ENCODE measurements at places on chromosomes 1 and 21.
A peak's percentile ranks its signal among the peaks of the same experiment; 100 is the strongest.

DNA sequence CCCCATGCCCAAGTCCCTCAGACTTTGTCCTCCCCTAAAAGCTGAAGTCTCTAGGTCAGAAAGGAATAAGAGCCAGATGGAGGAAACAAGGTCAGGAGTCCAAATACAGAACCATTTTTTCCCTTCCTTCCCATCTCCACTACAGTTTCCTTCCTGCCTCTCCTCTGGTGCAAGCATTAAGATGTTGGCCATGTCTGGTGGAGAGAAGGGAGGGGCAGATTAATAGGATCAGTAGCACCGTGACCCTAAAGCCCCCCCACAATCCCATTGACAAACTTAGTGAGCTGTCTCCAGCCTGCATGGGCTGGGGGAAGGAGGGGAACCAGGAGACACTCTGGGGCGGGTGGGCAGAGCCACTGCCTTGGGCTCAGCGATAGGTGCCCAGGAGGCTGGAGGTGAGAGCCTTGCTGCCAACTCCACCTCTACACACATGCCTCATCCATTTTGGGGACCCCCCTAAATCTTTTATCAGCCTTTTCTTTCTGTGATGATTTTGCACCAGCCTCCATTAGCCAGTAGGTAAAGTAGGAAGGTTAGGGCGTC, 59.8 kb downstream of the RHBG start:
- no peak for DNase-seq

DNA sequence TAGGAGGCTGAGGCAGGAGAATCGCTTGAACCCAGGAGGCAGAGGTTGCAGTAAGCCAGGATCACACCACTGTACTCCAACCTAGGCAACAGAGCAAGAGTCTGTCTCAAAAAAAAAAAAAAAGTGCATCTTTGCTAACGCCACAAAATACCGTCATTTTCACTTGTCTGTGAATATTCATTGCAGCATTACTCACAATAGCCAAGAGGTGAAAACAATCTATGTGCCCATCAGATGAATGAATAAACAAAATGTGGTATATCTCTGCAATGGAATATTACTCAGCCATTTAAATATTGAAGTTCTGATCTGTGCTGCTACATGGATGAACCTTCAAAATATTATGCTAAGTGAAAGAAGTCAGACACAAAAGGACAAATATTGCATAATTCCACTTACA, 7.9 kb upstream of the TIAM1 start:
- DNase-seq = no peak

GRCh38 chr21:27584256-27584655, 617.4 kb upstream of the ADAMTS5 start:
- no peak for DNase-seq

DNA sequence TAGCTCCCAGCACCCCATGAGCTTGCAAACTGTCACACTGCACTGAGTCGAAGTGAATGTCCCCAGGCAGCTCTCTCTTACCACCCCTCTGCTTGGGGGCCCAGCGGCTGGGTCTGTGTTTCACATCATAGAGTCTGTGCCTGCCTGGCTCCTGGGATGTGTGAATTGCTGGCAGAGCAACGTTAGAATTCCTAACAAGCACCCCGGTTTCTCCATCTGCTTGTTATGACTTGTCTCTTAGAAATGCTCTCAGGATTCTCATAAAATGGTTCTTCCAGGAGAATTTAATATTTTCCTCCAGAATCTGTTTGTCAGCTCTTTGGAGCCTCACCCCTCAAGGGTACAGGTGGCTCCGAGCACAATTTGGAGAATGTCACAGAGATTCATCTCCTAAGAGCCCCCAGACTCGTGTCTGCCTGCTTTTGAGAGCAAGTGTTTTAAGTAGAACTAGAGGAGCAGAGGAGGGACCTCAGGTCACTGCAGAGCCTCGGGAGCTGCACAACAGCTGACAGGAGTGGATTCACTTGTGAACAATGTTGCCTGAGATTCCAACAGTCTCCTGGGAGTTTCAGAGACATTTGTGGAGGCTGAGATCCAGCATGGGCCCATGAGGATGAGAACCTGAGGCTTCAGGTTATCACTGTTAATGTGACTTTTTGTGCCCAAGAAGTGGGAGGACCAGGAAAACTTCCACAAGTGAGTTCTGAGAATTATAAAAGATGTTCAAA, 131.5 kb downstream of the KCNJ6 start:
- DNase-seq = no peak

GRCh38 chr1:108947871-108948525, 15.3 kb downstream of the CLCC1 start:
- peak; percentile 39 for DNase-seq

- no peak for DNase-seq
These were observed 18.0 kb downstream of the IER5 start for GRCh38 chr1:181106479-181106878.

DNA sequence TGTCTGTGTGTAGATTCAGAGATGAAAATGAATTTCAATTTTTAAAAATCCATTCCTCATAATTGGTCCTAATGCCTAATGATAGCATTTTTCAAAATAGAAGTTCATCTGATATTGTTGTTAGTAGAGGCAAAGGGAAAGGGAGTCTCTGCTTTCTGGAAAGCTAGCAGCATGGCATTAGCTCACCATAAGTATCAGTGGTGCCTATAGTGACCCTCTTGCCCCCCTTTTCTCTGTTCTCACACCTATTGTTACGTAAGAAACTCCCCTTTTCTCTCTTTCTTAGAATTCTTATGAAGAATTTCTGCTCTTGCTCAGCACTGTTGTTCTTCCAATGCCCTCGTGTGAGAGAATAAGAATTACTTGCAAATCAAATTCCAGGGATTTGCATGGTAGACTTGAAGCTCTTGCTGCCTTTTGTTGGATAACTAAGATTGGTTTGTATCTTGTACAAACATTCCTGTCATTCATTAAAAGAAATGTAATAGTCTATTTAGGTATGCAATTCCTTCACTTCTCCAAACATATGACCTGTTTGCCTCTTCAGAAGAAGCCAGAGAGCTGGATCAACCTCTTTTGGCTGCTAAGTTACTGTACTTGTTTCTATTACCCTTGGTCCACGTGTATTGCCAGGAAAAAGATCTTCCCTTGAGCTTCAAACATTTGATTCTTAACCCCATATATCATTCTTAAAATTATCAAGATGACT, 69.2 kb upstream of the MAGI3 start:
- peak; percentile 54 for DNase-seq

DNA sequence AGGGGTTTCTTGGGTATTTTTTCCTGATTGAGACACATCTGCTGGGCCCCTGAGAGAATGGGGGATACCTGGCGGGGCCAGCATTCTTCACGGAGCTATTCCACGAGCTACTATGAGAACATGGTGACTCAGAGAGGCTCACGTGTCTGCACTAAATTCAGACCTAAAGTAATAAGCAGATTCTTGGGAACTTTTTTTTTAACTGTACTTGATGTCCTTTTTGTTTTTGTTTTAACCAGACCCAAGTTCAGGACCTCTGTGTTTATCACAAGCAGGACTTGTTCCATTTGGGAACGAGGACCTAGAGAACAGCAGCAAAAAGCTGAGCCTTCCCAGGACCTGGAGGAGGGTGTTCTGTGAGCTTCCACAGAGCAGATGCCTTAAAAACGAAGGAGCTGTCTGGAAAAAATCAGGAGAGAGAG, 44.0 kb downstream of the EVA1C start:
- DNase-seq = peak; percentile 69

- peak; percentile 52 for DNase-seq
These were observed 345.5 kb downstream of the SMYD3 start for GRCh38 chr1:246161626-246162025.

- peak; percentile 43 for DNase-seq
These were observed at the start of gene BMP8B for GRCh38 chr1:39788758-39789570. Gene BMP8B, minus strand, starts transcription at chr1:39788865. Its CDS starts 380 bp downstream, at chr1:39788485.

DNA sequence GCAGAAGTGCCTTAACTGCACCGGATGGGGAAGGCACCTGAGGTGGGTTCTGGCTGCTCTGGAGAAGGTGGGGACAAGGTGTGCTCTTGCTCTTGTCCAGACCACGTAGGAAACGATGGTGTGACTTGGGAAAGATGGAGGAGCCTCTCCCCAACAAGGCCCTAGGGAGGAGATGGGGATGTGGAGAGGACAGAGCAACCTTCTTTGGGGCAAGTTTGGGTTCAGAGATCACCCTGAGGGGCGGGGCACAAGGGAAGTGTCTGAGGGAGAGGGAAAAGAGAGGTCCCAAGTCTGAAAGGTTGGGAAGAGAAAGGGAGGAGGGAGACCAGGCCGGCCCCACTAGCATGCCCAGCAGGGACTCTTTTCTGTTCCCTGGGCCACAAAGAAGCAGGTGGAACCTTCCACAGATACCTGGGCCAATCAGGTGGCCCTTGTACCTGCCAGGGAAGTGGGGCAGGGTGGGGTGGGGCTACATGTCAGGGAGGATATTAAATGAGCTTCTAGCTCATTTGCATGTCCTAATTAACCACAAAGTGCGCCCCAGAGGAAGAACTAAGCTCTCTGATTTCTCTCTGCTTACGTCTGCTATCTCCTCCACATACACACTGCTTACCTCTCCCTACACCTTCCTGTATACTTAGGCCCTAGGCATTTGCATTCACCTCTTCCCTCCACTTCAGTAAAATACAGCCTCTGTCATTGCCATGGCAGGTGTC, 15.9 kb downstream of the INKA2 start:
- DNase-seq = no peak

DNA sequence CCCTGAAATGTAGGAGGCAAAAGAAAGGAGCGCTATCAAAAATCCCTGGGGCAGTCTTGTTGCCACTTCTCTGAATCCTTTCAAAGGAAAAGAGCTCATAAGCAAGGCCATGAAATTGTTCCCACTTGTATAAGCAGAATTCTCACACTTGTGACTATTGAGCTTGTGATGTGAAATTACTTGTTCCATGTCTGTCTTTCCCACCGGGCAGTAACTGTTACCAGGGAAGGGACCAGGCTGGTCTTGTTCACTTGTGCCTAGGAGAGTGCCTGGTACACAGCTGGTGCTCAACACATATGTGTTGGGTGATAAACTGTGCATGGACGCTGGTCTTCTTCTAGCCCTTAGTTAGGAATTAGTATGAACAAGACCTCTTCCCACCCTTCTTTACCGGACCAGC, 150.6 kb downstream of the CDC7 start:
- no peak for DNase-seq

GRCh38 chr1:7538033-7538432, 233.1 kb upstream of the VAMP3 start:
- DNase-seq = peak; percentile 46

DNA sequence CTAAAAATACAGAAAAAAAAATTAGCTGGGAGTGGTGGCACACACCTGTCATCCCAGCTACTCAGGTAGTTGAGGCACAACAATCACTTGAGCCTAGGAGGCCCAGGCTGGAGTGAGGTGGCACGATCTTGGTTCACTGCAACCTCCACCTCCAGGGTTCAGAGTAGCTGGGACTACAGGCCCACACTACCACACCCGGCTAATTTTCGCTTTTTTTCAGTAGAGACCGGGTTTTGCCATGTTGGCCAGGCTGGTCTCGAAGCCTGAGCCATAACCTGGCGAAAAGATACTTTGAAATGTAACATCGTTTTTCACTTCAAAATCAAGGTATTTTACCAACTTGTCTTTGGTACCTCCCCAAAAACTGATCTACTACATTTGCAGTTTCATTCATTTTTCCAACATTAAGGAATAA, 6.1 kb downstream of the GAS5 start:
- no peak for DNase-seq

DNA sequence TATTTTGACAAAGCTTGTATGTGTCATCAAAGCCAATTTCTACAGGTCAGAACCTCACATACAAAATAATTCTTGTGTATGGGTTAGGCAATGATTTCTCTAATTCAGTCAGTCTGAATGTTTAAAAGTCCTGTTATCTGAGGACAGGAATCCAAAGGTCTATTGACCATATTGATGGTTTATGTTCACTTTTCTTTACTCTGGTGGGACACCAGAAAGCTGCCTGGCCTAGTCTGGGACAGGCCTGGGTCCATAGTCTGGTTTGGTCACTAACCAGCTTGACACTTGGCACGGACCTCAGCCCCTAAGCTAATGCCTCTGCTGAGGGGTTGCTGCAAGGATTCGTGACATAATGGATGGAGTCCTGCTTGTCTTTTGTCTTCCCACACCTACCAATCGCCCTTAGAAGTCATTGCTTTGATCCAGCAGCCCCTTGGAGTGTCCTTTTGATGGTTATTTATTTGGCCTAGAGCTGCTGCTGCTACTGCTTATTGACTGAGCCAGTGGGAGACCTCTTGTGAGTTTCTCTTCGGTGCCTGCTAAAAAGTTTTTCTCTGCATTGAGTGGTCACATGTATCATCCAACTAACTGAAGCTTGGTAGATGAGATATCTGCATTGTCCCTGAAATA, 15.7 kb downstream of the IFNAR2 start:
- DNase-seq = no peak

GRCh38 chr21:41446586-41446985, 20.5 kb downstream of the MX1 start:
- DNase-seq = no peak

DNA sequence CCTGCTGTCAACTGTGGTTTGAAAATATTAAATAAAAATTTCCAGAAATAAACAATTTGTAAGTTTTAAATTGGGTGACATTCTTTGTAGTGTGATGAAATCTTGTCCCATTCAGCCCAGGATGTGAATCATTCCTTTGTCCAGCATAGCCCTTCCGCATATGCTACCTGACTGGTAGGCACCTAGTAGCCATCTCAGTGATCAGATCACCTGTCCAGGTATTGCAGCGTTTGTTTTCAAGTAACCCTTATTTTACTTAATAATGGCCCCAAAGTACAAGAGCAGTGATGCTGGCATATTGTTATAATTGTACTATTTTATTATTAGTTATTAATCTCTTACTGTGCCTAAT, 351.6 kb upstream of the B3GALT2 start:
- DNase-seq = no peak

GRCh38 chr1:185049670-185050069, 4.3 kb downstream of the RNF2 start:
- DNase-seq = no peak

DNA sequence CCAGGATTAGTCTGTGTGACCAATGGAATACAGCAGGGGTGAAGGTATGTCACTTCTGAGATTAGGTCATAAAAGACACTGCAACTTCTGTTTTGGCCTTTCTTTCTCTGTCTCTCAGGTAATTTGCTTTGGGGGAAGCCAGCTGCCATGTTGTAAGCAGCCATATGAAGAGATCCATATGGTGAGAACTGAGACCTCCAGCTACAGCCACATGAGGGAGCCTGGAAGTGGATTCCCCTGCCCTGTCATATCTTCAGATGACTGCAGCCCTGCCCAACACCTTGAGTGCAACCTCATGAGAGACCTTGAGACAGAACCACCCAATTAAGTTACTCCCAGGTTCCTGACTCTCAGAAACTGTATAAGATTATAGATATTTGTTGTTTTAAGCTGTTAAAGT, 70.1 kb upstream of the ESRRG start:
- DNase-seq = no peak

DNA sequence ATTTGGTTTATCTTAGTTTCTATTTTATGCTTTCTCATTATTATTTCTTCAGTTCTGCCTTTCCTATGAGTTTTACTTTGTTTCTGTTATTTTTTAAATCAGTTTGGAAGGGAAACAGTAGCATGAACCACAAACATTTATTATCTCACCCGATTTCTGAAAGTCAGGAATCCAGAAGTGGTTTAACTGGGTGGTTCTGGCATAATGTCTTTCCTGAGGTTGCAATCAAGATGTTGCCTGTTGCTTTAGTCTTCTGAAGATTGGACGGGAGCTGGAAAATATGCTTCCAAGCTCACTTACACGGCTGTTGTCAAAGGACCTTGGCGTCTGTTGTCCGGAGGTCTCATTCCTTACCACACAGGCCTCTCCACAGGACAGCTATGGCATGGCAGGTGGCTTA, 50.4 kb downstream of the SNRPE start:
- DNase-seq = peak; percentile 77

- DNase-seq = peak; percentile 3
These were observed 21.0 kb downstream of the HSPA13 start for GRCh38 chr21:14361958-14362357.

GRCh38 chr1:111489604-111490003, 13.8 kb downstream of the ADORA3 start:
- no peak for DNase-seq

GRCh38 chr1:204659056-204659455, 26.5 kb downstream of the LRRN2 start:
- DNase-seq = peak; percentile 32

All from astrocyte of the hippocampus (primary cell).